ENCODE measurements at places on chromosomes 2 and 18.

- peak; percentile 84 for ATAC-seq
Measured at GRCh38 chr2:9753276-9753600, 90.0 kb upstream of the TAF1B start.

DNA sequence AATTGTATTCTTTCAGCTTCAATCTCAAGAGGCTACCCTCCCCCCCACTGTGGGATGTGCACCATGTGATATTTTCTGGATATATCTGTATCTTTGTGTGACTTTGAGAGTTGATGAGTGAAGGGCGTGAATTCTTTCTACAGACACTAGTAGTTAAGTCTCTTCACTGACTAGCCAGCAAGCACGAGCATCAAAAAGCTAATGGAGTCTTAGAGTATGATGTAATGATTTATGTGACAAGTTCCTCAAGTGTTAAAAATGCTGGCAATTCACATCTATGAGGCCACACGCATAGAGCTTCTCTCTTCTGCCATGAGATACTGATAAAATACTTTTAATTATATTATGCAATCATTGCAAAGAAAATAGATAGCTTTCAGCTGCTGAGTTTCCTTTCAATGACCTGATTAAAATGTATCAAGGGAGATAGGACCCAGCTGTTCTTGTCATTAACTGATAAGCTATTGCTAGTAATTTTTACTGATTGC, 304.8 kb downstream of the TRIB2 start:
- no peak for ATAC-seq

DNA sequence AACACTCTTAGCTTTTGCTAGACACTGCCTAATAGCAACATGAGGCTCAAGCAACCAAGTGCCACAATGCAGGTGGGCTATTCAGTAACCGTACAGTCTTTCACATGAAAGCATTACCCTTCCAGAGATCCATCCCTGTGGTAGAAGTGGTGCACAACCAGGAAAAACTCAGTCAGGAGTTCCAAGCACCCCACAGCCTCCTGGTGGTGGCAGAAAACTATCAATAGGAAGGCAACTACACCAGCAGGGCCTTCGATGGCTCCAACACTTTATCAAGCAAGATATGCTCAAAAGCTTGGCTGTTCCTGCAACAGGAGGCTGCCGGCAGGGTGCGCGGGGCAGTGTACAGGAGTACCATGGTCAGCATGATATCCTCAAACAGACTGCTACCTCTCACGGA, 176.1 kb upstream of the DLGAP1 start:
- ATAC-seq, result no peak

DNA sequence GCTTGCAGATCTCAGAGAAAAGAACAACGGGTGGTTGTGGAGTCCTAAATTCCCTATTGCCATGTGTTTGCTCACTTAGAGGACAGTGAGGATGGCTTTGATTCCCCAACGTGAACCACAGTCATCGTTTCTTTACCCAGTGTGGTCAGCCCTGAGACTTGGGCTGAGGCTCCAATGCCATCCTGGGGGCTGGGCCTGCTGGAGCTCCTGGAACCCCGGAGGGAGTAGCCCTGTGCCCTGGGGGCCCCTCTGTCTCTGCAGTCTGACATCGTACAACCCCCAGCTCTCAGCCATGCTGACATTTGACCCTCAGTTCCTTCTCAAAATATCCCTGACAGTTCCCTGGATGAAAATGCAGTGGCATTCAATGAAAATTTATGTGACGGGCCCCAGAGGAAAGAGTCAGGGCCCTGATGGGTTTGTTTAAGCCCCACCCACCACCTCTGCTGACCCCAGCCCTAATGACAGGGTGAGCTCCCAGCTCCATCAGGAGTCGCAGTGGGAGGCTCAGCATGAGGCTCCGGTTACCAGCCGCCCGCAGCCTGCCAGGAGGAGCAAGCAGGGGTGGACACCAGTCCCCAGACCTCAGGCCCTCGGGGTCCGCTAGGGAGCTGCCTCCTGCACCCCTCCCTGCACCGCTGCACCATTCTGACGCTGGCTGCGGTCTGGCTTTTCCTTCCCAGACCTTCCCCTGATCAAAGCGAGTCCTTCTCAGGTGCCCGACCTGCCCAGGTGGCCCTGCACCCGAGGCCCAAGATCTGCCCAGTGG, 120.9 kb downstream of the TWIST2 start:
- no peak for ATAC-seq
